Stimulated activated CD8-positive, alpha-beta memory T cell treated with anti-CD3 and anti-CD28 coated beads, Interleukin-15, amount 100 ng/mL, for 4 hours (primary cell): ENCODE measurements at places on chromosomes 2 and 18.

GRCh38 chr2:50582164-50582563, 449.8 kb downstream of the NRXN1 start:
- DNase-seq: no peak

DNA sequence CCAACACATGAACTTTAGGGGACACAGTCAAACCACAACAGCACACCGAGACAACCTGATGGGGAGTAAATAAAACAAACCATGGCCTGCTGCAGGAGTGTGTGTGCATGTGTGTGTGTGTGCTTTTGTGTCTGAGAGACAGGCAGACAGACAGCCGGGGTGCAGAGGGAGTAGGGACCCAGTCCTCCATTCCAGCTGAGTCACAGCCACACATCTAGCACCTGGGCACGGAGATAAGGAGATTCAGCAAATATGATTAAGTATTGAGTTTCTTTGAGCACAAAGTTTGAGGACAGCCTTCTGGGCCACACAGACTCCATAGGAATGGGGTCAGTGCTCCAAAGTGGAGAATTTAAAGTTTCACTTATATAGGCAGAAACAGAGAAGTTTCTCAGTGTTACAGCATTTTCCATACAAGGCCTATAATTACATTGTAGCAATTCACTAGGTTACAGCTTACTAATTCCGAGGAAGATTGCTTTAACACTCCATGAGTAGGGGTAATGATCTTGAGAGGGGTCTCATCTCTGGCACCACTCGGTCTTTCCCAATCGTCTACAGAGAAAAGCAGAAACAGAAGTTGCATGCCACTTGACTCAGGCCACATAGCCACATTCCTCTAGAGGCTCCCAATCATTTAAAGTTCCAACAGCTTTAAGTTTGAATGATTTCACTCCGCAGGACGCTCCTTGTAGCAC, 30.8 kb upstream of the PRLH start:
- no peak for DNase-seq

DNA sequence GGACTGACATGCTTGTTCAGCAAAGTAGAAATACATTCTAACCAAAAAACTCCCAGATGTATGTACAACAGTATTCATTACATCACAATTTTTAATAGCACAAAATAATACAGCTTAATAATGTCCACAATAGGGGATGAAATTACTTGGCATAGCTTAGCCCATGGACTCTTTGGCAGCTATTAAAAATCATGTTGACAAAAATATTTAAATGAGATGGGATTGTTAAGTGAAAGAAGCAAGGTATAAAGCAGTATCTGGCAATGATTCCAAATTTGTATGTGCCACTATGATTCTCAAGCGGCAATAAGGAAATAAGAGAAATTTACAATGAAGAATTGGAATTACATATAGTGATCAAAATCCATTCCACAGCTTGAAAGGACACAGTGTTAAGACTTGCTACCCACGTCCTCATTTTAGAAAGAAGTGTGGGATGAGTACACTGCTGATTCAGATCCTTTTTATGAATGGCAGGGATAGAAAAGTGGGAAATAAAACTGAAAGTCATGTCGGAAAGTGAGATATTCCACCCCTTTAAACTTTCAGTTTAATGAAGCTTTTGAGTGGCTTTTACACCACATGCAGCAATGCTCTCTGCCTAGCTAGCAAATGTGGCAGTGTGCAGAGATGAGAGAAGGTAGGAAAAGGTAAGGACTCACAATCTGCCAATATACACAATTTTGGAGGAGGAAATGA, 2.4 kb downstream of the GAREM1 start:
- DNase-seq: no peak

- no peak for DNase-seq
These were observed 158.0 kb downstream of the AGPS start for GRCh38 chr2:177550264-177551200.

DNA sequence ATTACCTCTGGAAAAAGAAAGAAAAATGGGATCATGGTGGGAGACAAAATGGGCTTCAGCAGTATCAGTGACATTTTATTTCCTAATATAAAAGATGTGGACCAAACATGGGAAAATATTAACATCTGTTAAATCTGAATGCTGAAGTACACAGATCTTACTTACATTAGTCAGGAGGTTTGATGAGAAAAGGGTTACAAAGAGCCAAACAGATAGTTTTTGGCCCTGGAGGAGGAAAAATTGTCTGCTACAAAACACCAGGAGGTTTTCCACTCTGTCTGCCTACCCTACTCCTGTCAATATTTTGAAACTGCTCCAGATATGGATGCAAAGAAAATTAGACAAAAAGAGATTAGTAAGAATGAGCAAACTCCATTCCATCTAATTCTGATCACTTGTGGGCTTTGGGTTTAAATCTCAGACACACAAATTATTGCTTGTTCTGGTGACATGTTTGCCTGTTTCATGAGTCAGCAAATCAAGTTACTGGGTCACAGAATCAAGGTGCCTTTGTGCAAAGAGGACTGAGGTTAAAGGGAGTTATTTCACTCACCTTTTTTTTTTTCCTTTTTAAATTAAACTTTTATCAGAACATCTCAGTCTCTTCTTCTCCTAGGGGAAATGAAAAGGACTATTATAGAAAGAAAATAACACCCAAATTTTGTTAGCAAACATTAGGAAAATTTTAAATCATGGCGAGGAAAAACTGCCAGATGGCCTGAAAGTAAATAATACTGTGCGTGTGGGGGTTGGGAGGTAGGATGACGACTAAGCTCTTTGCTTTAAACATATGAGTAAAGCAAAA, 87.0 kb upstream of the SPATS2L start:
- DNase-seq: no peak

DNA sequence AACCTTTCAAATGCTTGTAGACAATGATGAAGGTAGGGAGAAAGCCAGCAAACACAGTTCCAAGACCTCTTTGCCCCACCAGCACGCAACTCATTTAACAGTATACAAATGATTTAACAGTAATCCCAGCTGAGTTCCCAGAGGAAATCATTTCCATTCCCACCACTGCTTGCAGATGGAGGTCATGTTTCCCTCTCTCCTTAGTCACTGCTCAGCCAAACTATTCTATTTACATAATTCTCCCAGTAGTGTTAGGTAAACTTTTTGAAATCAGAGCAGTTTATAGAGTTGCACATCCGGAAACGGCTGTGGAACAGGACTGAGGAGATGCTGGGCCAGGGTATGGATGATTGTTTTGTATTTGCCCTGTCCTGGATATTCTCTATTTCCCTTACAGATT, 328.5 kb downstream of the FIGN start:
- DNase-seq: no peak

DNA sequence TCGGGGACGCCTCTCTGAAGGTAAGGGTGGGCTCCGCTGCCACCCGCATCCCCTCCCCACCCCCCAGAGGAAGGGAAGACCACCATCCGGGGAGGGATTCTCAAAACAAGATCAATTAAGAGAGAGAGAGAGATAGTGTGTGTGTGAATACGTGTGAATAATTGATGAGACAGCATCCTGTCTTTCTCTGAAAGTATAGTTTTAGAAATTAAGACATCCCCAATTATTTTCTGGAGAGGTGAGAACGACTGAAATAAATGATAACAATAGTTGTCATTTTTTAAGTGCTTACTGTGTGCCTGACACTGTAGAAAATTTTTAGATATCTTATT, 751 bp downstream of the IL18R1 start:
- no peak for DNase-seq

DNA sequence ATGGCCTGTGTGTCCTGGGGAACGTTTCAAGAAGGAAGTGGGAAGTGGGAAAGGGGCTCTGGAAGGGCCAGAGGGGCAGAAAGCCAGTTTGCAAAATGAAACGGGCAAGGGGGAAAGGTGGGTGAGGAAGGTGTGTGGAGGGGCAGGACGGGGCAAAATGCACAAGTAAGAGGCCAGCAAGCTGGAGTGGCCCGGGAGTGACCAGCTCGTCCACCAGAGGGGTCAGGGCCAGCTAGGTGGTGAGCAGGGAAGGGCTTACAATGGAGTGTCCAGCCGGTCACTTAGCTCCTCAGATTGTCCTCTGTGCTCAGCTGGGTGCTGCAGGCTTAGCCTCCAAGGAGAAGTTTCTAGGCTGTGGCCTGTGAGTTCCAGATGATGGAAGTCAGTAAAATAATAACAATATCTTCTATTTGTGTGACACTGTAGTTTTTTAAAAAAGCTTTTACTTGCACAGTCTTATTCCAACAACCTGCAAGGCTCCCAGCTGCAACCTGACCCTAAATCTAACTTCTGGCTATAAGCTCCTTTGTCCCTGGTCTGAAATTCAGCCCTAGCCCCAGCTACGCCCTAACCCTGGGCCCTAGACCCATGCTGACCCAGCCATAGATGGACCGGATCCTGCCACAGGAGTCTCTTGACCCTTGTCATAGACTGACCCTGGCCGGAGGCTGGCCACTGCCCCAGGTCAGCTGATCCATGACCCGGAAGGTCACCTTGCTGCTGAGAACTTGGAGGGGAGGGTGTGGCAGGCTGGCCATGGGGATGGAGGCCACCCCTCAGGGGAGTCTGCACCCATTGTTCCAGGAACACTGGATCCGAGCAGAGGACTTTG, 29.2 kb downstream of the MYO7B start:
- no peak for DNase-seq
